K562 (cell line): ENCODE measurements at places on chromosomes 6 and 20. TPM values are rescaled to one million over a fixed set of nuclear protein-coding genes. Genes with fewer than 3 reads are reported as not detected.

GRCh38 chr20:24685736-24686135 lies 216.3 kb downstream of the SYNDIG1 start:
- DNase-seq = no peak

DNA sequence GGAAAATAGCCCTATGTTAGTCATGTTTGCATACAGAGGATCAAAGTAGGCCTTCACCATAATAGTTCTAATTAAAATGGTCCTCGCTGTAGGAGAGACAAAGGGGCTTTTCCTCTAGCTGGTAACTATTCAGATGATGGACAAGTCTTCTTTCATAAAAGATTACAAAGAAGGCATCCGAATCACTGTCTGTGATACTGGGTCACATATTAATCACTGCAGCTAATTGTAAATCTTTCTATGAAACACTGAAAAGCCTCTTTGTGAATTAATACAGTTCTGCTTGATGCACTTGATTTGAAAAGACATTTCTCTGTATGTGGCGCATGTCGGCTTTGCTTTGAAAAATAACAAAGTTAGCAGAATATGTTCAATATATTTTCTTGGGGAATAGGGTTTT lies 520.8 kb downstream of the KIF16B start:
- DNase-seq = no peak

GRCh38 chr6:72824833-72825232 lies 203.0 kb downstream of the KCNQ5 start:
- no peak for DNase-seq

GRCh38 chr20:51900443-51900842 lies 98.1 kb upstream of the SALL4 start:
- no peak for DNase-seq

DNA sequence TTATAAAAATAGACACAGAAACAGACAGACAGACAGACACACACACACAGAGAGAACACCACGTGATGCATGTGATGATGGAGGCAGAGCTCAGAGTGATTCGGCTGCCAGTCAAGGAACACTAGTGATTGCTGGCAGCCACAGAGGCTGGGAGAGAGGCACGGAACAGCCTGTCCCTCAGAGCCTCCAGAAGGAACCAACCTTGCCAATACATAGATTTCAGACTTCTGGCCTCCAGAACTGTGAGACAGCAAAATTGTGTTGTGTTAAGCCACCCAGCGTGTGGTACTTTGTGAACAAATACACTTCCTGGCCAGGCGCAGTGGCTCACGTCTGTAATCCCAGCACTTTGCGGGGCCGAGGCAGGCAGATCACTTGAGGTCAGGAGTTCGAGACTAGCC lies 9.5 kb upstream of the PARD6B start:
- DNase-seq = no peak

DNA sequence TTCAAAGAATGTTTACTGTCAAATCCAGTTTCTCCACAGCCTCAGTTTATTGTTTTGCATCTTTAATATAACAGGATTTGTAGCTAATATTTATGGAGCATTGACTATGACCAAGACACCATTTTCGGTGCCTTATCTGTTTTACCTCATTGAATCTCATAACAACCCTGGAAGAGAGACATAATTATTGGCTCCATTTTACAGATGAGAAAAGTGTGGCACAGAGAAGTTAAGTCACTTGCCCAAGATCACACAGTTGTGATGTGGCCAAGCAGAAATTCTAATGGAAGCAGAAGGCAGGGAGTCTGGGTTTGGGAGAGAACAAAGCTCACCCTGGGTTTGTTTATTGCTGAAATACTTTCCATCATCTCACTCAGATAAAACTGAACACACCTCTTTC lies 17.5 kb upstream of the NFATC2 start:
- DNase-seq = no peak

DNA sequence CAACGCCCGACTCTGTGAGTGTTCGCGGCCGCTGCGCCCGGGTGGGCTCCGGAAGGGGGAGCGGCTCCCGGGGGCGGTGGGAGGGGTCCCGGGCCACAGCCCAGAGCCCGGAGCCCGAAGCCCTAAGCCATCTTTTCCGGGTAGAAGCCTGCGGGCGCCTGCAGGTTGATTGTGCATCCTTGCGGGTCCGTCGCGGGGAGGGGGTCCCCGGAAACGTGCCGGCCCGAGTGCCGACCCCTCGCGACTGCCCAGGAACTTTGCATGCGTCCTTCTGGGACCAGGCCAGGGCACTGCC lies 413 bp downstream of the PTPRA start:
- no peak for DNase-seq

- no peak for DNase-seq
Observed at GRCh38 chr20:23083553-23084220, 2.4 kb downstream of the CD93 start.

GPSM3 gene
- total RNA-seq = 37.3 and 42.6 TPM in 2 replicates

DDR1 gene
- total RNA-seq = 42.9 and 44.6 TPM in 2 replicates

GRCh38 chr6:166405386-166405785 lies 22.6 kb upstream of the MPC1 start:
- no peak for DNase-seq

GRCh38 chr6:42989923-42990322 lies 5.6 kb downstream of the PPP2R5D start:
- DNase-seq = no peak

GRCh38 chr20:39638731-39639130 lies 676.6 kb downstream of the DHX35 start:
- no peak for DNase-seq

- DNase-seq = peak; percentile 84
Observed at GRCh38 chr6:157811476-157812173, 11.4 kb upstream of the SNX9 start.

DNA sequence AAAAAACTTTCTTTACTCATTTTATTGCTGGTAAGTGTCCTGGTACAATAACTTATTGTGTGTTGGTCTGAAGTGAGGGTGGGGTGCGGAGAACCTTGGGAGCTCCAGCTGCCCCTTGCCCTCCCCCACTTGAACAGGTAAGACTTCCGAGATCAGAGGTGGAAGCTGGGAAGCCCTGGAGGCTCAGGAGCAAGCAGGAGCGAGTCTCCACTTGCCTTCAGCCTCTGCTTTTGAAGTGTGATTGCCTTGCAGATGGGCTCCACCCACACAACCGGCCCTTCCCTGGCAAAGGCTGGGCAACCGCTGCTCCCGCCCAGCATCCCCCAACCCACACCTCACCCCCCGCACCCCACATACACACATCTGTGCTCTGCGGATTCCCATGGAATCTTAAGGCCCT lies 179.6 kb downstream of the TFAP2C start:
- no peak for DNase-seq
